ENCODE measurements at places on chromosomes 13 and 19. TPM values are rescaled to one million over a fixed set of nuclear protein-coding genes. Genes with fewer than 3 reads are reported as not detected.

KLK12 gene
- total RNA-seq, result not detected

ZNF20 gene
- total RNA-seq, result 5.3 TPM

ZSWIM9 gene
- 7.8 TPM for total RNA-seq

CPAMD8 gene
- 1.4 TPM for total RNA-seq

CEACAM19 gene
- not detected for total RNA-seq

ZNF417 gene
- 16.7 TPM for total RNA-seq

FUT3 gene
- not detected for total RNA-seq

SIAH3 gene
- total RNA-seq, result not detected

TRPM4 gene
- 0.58 TPM for total RNA-seq

SBK2 gene
- not detected for total RNA-seq

PROZ gene
- not detected for total RNA-seq

ZNF610 gene
- 1.2 TPM for total RNA-seq

NRTN gene
- total RNA-seq, result 0.20 TPM

FPR1 gene
- not detected for total RNA-seq

CYP4F3 gene
- total RNA-seq, result 0.15 TPM

GAPDHS gene
- not detected for total RNA-seq

CXCL17 gene
- total RNA-seq, result not detected

CERS1 gene
- not detected for total RNA-seq

TSKS gene
- 0.86 TPM for total RNA-seq

All from activated CD4-positive, alpha-beta memory T cell treated with anti-CD3 and anti-CD28 coated beads, Interleukin-2, amount 10 ng/mL, durations not matched to agents 7 days and 5 days (primary cell).